Stomach (tissue), 19 donors: ENCODE measurements at places on chromosomes 12 and 14.

- DNase-seq = peak; percentile 17
Measured at GRCh38 chr12:95358111-95359083, 115.6 kb upstream of the METAP2 start.

- peak; percentile 63 for DNase-seq
Measured at GRCh38 chr12:46209914-46210872, 58.6 kb downstream of the SLC38A1 start.

- DNase-seq = no peak
Measured at GRCh38 chr12:104866291-104866690, 91.8 kb downstream of the SLC41A2 start.

DNA sequence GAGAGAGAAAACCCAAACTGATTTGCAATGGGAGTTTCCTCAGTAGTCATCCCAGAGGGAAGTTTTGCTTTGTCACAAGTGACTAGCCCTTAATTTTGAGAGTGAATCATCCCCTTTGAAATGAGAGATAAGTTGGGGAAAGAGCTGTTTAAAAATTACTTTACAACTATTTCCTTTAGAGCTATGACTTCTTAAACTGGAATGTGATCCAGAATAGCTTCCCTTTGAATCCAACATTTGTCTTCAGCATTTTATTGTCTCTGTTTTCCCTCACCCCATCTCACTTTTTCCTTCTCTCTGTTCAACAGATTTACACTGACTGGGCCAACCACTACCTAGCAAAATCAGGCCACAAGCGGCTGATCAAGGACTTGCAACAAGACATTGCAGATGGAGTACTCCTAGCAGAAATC lies 109.3 kb downstream of the NAV3 start:
- peak; percentile 9 for DNase-seq

DNA sequence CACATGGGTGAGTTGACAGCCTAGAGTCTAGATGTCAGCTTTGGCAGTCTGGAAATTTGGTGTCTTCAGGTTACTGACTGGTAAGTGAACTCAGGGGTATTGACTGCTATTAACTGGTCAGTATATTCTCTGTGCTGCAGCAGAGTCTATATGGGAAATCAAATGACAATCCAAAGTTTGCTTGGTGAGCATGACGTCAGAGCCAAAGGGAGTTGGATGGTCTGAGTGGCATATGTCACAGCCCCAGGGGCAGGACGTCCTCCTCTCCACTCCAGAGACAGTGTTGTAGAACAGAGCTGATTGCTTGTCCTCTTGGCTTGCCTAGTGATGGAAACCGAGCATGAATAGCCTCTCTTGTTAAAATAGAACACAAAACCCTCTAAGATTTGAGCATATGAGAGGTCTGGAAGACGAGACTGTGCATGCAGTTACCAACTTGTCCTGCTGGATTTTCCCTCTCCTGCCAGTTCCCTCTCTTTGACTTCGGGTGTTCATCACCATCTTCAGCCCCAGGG lies 3.3 kb upstream of the TBC1D30 start:
- no peak for DNase-seq

GRCh38 chr12:6026998-6027397 lies 81.9 kb upstream of the ANO2 start:
- DNase-seq = no peak

GRCh38 chr12:53994264-53995001 lies 5.5 kb upstream of the HOXC9 start:
- no peak for DNase-seq

DNA sequence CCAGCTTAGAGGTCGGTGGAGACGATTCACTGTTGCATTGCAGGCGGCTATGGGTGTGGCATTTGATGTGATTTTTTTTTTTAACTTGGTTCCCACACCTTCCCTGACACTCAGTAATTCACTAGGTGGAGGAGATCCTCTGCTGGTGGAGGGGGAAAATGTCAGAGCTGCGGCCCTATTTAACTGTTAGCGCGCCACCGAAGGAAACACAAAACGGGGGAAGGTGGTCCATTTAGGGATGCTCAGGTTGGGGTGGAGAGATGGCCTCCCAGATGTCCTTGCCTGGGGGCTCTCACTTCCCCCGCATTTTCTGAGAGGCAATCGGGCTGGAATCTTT lies 4.3 kb upstream of the HOXC12 start:
- DNase-seq = no peak

GRCh38 chr12:28536088-28536487 lies 345.8 kb downstream of the CCDC91 start:
- no peak for DNase-seq

- DNase-seq = no peak
Measured at GRCh38 chr12:122813310-122813713, 21.9 kb upstream of the HIP1R start.

- peak; percentile 54 for DNase-seq
Measured at GRCh38 chr12:93135286-93136239, 206.5 kb upstream of the EEA1 start.

GRCh38 chr12:111033281-111034082 lies 113.1 kb upstream of the MYL2 start:
- DNase-seq = peak; percentile 20
